ENCODE measurements at places on chromosomes 2 and 18. TPM values are rescaled to one million over a fixed set of nuclear protein-coding genes. Genes with fewer than 3 reads are reported as not detected.

GRCh38 chr2:26717362-26717761 is 24.8 kb downstream of the KCNK3 start:
- H3K36me3 ChIP-seq, result no peaks in the 10 kb centered on the region
- no peak overlapping the region for H3K4me3 ChIP-seq
- peaks cover 11% of the 10 kb centered on the region for H3K4me1 ChIP-seq

DNA sequence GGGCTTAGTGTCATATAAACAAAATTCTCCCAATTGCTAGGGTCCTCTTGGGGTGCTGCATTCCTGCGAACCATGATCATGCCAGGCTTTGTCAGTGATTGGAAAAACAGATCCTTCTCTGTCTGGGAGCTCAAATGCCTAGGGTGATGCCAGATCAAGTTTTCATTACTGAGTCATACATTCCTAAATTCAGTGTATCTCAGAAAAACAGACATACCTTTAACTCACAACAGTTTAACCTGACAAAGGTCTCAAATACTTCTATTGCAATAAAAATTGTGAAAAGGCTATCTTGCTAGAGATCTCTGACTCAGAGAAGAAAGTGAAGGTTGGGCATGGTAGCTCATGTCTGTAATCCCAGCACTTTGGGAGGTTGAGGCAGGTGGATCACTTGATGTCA is 86.9 kb downstream of the SH3YL1 start:
- no peaks in the 10 kb centered on the region for H3K36me3 ChIP-seq
- no peaks in the 10 kb centered on the region for H3K27me3 ChIP-seq
- peaks cover 14% of the 10 kb centered on the region for H3K4me1 ChIP-seq
- H3K27ac ChIP-seq, result no peak overlapping the region
- no peak overlapping the region for H3K4me3 ChIP-seq
- no peak for DNase-seq

Gene SERPINB8
- 61.5 TPM for total RNA-seq

GRCh38 chr2:79630972-79631557 is 118.2 kb downstream of the CTNNA2 start:
- no peaks in the 10 kb centered on the region for H3K27me3 ChIP-seq
- no peak overlapping the region for H3K27ac ChIP-seq
- H3K4me1 ChIP-seq, result no peaks in the 10 kb centered on the region

DNA sequence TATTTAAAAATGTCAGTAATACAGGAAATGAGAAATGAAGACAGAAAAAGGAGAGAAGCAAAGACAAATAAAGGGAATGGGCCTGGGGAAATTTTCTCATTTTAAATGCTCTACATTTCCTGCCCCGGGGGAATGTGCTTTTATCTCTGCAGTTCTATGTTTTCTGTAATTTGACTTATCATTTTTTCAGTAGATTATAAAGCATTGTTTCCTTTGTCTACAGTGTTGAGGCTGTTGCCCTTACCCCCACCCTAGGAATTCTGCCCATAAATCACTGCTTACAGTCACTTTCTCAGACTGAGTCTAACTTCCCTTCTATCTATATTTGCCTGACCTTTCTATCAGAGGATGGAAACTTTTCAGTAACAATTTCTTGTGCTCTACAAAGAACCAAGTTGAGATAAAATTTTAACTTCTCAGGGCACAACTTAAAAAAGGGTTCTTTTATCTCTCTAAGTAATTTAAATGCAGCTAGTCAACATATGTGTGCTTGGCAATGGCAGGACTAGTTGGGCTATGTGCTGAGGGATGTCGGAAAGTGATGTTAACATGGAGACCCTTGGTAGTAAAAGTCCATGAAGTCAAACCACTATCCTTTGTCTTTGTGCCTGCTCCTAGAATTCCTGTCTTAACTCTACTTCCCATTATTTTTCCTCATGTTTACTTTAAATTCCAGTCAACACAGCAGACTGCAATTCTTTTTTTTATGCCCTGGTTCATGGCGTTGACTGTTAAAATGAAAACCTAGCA is 146.5 kb upstream of the MMADHC start:
- peaks cover 7% of the 10 kb centered on the region for H3K4me1 ChIP-seq
- no peak overlapping the region for H3K4me3 ChIP-seq
- H3K27ac ChIP-seq, result no peak overlapping the region

DNA sequence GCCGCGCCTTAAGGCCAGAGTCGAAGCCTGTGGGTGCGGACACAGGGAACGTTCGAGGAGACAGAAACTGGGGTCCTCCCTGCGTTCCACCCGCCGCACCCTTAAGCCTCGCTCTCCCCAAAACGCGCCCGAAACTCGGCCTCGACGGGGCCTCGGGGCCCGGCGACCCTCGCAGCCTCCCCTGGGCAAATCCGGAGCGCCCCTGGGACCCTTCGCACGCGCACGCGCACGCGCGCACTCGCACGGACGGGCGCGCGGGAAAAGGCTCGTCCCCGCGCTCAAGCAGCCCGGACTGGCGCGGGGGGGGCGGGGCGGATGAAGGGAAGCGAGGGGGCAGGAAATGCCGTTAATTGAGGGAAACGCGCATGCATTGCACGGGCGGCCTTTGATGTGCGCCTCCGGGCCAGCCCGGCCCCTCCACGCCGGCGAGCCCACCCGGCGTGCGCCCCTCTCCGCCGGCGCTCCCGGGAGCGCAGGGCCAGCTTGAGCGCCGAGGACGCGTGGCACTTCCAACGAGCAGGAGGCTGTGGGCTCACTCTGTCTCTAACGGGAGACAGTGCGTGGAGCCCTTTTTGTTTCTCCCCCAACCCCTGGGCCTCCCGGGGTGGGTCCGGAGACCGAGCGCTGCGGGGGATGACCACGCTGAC is 5.4 kb upstream of the SALL3 start:
- H3K36me3 ChIP-seq, result no peaks in the 10 kb centered on the region
- H3K27ac ChIP-seq, result no peak overlapping the region
- no peak for DNase-seq
- H3K4me1 ChIP-seq, result peaks cover 29% of the 10 kb centered on the region
- H3K27me3 ChIP-seq, result peaks cover 100% of the 10 kb centered on the region

Data from suprapubic skin (tissue), 4 donors.